ENCODE measurements at places on chromosomes 13 and 19.
A peak's percentile ranks its signal among the peaks of the same experiment; 100 is the strongest.

- no peak for DNase-seq
Observed at GRCh38 chr19:33704271-33704670, 82.5 kb downstream of the CHST8 start.

DNA sequence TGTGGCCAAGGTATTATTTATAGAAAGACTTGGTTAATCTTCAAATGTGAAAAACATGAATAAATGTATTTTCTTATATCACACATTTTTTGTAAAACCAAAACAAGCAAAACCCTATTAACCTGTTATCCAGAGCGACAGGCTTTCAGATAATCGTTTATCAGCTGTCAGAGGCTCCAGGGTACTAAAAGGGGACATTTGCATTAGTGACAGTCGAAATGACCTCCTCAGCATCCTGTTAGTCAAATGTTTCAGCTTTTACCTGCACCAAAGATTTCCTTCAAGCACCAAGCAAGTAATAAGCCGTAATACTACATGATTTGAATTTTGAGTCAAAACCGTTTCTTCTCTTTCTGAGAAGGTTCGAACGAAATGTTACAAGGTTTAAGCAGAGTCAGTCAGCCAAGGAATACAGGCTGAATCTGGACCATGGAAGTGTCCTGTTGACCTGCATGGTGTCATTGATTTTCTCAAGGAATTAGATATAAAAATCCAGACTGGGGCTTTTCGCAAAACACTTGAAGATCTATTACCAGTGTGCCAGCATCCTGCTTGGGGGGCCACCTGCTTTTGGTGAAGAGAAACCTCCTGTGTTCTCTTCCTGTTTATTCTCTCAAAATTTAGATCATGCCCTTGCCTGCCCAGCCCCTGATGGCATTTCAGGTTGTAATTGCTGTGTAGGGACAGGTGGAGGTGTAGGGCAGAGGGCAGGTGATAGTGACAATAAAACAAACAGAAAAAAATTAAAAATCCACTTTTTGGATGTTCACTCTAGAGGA lies 11.3 kb upstream of the RFC3 start:
- no peak for DNase-seq

- DNase-seq, result no peak
Observed at GRCh38 chr19:39136225-39136940, 10.8 kb downstream of the PAK4 start.

- DNase-seq, result peak; percentile 0
Observed at GRCh38 chr19:58227964-58228584, 640 bp upstream of the ZNF544 start.

- no peak for DNase-seq
Observed at GRCh38 chr19:7603919-7604318, 8.3 kb downstream of the CAMSAP3 start.

GRCh38 chr13:88925954-88926353 lies 1254.8 kb downstream of the SLITRK5 start:
- DNase-seq, result no peak

GRCh38 chr19:55319785-55320184 lies 5.4 kb downstream of the TMEM150B start:
- DNase-seq, result no peak

DNA sequence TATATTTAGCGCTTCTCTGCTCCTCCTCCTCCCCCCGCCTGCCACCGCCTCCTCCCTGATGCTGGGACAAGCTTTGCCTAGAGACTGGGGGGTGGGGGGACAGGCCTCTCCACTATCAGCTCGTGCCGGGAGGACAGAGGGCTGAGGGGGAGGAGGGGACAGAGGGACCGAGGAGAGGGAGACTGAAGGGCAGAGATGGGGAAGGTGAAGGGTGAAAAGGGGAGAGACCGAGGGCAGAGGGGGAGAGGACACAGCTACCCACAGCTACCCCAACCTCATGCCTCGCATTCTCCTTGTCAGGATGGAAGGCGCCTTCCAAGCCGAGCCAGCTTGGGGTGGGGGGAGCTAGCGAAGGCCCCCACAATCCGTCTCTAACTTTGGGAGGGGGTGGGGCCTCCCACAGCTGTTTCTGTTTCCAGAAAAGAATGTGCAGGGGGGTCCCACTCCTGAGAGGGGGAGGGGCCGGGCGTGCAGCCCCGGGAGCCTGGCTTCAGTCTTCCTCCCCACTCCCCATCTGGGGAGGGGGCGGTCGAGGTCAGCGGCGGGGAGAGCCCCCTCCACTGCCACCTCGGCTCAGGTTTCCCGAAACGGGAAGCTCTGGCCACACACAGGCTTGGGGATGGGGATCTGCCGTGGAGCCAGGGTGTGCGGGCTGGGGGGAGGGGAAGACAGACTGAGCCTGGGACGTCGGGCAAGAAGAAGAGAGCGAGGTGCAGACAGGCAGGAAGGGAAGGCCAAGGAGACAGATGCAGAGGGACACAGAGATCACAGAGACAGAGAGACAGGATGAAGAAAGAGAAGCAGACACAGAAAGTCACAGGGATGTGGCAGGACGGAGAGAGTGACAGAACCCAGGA lies 1.6 kb downstream of the DACT3 start:
- no peak for DNase-seq

- no peak for DNase-seq
Observed at GRCh38 chr19:1591421-1592023, 1.1 kb downstream of the MBD3 start.

- DNase-seq, result no peak
Observed at GRCh38 chr19:3118232-3119070, 17.4 kb upstream of the GNA15 start.

GRCh38 chr19:44544031-44544430 lies 14.6 kb upstream of the CEACAM20 start:
- DNase-seq, result no peak

GRCh38 chr13:75432811-75433244 lies 49.1 kb downstream of the TBC1D4 start:
- no peak for DNase-seq

- DNase-seq, result no peak
Observed at GRCh38 chr13:64936879-64937278, 2293.3 kb downstream of the PCDH9 start.

- DNase-seq, result no peak
Observed at GRCh38 chr19:35959040-35959967, 23.1 kb downstream of the LRFN3 start.

- DNase-seq, result no peak
Observed at GRCh38 chr19:6801485-6802086, 29.1 kb downstream of the VAV1 start.

- DNase-seq, result no peak
Observed at GRCh38 chr13:27621116-27621365, 651 bp upstream of the POLR1D start.

DNA sequence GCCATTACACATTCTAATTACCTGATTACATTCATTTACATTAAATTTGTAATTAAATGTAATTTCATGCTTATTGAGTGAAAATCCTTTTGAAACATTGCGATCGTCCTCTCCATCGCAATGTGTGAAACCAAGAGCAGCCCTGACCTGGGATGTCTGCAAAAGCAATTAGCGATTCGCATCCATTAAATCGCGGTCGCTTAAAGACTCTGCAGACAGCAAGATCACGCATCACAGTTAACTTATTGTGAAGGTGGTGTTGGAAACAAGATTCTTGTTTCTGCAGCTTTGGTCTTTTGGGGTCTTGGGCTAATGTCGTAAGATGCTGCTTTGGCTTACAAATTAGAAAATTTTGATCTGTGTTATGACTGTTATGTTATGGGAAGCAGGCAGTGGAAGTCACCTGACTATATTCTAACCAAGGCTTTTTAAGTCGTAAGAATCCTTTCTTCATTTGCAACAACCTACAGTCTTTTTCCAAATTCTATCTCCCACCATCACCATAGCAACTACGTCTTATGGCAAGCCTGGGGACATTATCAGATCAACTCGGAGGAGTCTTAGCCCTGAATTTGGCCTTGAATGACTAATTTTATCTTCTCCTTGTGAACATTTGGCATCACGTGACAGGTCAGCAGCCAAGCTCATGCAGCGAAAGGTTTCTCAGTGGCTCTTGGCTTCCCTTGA lies 142.8 kb upstream of the SOX1 start:
- DNase-seq, result no peak

DNA sequence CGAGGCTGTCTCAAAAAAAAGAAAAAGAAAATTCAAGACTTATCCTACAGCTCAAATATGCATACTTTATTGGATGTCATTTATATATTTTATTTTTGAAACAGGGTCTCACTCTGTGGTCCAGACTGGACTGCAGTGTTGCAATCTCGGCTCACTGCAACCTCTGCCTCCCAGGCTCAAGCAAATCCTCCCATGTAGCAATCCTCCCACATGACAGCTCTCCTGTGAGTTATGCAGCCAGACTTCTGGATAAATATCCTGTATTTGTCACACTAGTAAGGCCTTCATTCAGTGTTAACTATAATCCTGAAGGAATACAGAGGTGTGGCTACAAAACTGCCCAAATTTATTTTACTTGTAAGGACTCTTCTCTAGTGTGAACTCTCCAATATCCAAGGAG lies 7.2 kb downstream of the ZNF552 start:
- no peak for DNase-seq

- no peak for DNase-seq
Observed at GRCh38 chr19:40523322-40524047, 53.2 kb upstream of the SHKBP1 start.

DNA sequence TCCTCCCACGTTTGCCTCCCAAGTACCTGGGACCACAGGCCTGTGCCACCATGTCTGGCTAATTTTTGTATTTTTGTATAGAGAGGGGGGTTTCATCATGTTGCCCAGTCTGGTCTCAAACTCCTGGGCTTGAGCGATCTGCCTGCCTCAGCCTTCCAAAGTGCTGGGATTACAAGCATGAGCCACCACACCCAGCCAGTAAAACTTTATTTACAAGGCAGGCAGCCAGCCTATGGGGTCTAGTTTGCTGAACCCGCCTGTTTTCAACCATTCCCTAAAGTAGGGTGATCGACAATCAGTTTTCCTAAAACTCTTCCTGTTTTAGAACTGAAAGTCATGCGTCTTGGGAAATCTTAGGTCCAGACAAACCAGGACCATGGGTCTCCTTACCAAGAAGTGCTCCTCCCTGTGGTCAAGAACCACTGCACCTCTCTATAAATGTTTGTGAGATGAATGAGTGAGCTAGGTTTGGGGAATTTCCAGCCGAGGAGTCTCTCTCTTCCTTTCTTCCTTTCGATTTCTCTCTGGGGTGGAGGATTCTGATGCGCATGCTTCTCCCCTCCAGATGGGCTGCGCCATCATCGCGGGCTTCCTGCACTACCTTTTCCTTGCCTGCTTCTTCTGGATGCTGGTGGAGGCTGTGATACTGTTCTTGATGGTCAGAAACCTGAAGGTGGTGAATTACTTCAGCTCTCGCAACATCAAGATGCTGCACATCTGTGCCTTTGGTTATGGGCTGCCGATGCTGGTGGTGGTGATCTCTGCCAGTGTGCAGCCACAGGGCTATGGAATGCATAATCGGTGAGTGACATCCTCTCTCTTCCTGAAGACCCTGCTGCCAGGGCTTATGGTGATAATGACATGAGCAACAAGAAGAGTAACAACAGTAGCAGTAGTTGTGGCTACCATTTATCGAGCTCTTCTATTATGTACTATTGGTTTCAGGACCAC lies 38.7 kb downstream of the ADGRE1 start:
- no peak for DNase-seq

GRCh38 chr19:55178781-55179599 lies 1.1 kb downstream of the SYT5 start:
- no peak for DNase-seq

DNA sequence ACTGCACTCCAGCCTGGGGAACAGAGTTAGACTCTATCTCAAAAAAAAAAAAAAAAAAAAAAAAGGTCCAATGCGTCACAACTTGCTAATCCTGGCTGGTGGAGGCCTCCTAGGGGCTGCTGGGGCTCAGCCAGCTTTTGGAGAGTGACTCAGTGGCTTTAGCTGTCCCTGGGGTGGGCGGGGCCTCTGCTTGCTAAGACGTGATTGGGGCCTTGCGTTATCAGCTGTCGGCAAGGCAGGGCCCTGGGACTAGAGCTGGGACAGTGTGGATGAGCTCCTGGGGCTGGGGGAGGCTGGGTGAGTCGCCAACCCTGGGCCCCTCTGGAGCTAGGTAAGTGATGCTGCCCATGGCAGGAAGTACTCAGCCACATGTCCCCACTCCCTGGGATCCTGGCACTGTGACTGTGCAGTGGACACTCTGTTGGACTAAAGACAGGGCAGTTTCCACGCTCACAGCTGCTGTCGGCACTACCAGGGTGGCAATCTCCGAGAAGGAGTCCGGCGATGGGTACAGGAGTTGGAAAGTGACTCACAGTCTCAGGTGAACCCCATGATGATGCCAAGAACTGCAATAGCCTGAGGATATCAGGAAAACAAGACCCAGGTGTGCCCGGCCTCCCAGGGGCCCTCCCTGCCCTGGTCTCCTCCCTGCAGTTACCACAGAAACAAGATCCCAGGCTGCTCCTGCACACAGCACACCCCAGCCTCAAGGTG lies 32.2 kb downstream of the F2RL3 start:
- DNase-seq, result peak; percentile 42

- DNase-seq, result no peak
Observed at GRCh38 chr19:2587001-2587719, 111.2 kb downstream of the GADD45B start.

- DNase-seq, result no peak
Observed at GRCh38 chr13:85236413-85236812, 562.8 kb downstream of the SLITRK6 start.

GRCh38 chr13:57045826-57046546 lies 94.7 kb upstream of the PRR20A start:
- no peak for DNase-seq

DNA sequence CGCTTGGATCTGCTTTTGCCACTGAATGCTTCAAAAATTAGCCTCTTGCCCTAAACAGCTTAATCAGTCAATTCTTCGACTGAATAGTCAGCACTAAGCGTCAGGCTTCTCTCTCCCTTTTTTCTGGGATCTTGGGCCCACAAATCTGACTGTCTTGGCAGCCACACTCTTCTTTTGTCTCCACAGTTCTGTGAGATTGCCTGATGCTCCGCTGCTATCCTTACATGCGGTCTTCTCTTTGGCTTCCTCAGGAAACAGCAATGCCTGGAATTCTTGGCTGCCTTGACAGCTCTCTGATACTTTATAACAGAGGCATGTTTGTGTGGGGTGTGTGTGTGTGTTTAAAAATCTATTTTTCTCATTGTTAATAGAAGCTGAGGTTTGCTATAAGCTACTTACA lies 32.6 kb downstream of the ERCC5 start:
- DNase-seq, result no peak

DNA sequence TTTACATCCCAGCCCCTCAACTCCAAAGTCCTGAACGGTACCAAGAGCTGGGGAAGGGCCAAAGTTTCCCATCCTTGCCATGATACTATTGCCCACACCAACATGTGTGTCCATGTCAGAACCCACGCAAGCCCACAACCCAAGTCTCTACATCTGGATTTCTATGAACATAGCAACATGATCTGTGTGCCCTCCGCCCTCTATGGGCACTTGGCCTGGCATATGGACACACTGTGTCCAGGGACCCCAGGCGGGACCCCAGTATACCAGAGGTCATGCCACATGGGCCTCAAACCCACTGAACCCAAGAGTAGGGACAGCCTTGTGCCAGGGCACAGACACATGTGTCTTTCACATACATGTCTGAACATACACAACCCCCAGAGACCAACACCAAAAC lies 2.0 kb downstream of the LRFN1 start:
- DNase-seq, result no peak

GRCh38 chr13:97875218-97875617 lies 78.3 kb upstream of the IPO5 start:
- no peak for DNase-seq

Measured in GM04503 (cell line).